Umbilical cord (tissue), 2 donors: ENCODE measurements at places on chromosomes 7 and 10.

- DNase-seq: no peak
Observed at GRCh38 chr7:25117226-25118047, 7.6 kb downstream of the CYCS start.

GRCh38 chr10:22633106-22633505 is 81.3 kb downstream of the PIP4K2A start:
- peak; percentile 56 for DNase-seq

- no peak for DNase-seq
Observed at GRCh38 chr7:50206453-50207250, 97.9 kb upstream of the IKZF1 start.

GRCh38 chr7:73737491-73738219 is 947 bp downstream of the ABHD11 start:
- DNase-seq: no peak

- peak; percentile 61 for DNase-seq
Observed at GRCh38 chr7:98998821-98999725, 120.7 kb downstream of the TRRAP start.

- peak; percentile 50 for DNase-seq
Observed at GRCh38 chr7:116588225-116588624, 63.4 kb downstream of the CAV1 start.

DNA sequence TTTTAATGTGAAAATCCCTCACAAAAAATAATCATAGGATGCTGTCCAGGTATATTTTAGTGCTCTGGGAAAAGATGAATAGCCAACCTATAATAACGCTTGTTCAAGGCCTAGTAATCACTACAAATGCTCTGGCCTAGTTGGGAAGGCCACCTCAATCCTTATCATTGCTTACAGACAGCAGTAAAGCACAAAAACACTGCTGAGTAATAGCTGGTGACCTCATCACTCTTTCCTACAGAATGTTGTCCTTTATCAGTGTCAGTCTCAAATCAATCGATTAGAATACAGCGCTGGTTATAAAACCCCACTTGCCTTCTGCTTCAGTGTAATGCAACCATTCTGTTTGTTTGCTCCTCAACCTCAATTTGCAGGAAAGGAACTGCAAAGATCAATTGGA is 72.6 kb upstream of the STEAP1 start:
- no peak for DNase-seq

GRCh38 chr7:101775181-101775580 is 42.2 kb upstream of the CUX1 start:
- DNase-seq: no peak

- no peak for DNase-seq
Observed at GRCh38 chr7:128131115-128131514, 99.9 kb upstream of the LRRC4 start.

GRCh38 chr7:132190683-132191082 is 385.6 kb downstream of the PLXNA4 start:
- DNase-seq: no peak

DNA sequence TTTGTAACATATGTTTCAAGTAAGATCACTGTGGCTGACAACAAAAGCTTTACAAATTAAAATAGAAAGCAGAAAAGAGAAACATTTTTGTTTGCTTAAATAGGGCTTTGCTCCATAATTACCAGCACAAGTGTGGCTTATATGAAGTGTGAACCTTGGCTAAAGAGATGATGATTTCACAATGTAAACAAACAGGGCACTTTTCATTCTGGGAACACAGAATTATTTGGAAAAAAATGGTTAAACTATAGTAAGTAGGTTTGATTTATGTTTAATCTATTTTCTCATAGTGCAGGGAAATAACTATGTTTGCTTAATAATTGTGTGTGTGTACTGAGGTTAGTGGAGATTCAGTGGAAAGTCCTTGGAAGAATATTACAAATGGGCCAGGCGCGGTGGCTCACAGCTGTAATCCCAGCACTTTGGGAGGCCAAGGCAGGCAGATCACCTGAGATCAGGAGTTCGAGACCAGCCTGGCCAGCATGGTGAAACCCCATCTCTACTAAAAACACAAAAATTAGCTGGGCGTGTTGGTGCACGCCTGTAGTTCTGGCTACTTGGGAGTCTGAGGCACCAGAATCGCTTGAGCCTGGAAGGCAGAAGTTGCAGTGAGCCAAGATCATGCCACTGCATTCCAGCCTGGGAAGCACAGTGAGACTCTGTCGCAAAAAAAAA is 19.1 kb upstream of the OTUD1 start:
- DNase-seq: no peak

GRCh38 chr10:82768040-82768439 is 893.0 kb downstream of the NRG3 start:
- DNase-seq: no peak
